Foreskin keratinocyte (primary cell): ENCODE measurements at places on chromosomes 2 and 18. TPM values are rescaled to one million over a fixed set of nuclear protein-coding genes. Genes with fewer than 3 reads are reported as not detected.
A peak's percentile ranks its signal among the peaks of the same experiment; 100 is the strongest.

VWC2L gene
- not detected in 2 replicates for total RNA-seq

IRS1 gene
- 23.9 and 31.9 TPM in 2 replicates for total RNA-seq

CRACDL gene
- total RNA-seq: 2.3 and 2.4 TPM in 2 replicates

LOXHD1 gene
- total RNA-seq: not detected in 2 replicates

TYW5 gene
- 8.4 and 8.7 TPM in 2 replicates for total RNA-seq

MEIS1 gene
- 9.0 and 9.2 TPM in 2 replicates for total RNA-seq

STRADB gene
- 19.0 and 19.7 TPM in 2 replicates for total RNA-seq

LIMS3 gene
- 1.2 TPM in 1 of 2 replicates, not detected in the other for total RNA-seq

AGAP1 gene
- total RNA-seq: 13.4 and 15.2 TPM in 2 replicates

RGPD4 gene
- total RNA-seq: not detected in 2 replicates

POTEI gene
- total RNA-seq: not detected in 2 replicates

EML6 gene
- 0.61 and 0.63 TPM in 2 replicates for total RNA-seq

TWSG1 gene
- 42.3 and 47.3 TPM in 2 replicates for total RNA-seq

RIT2 gene
- total RNA-seq: not detected in 2 replicates

IL1F10 gene
- total RNA-seq: not detected in 2 replicates

PKP4 gene
- 47.9 and 58.2 TPM in 2 replicates for total RNA-seq

SH3RF3 gene
- total RNA-seq: 0.07 and 0.14 TPM in 2 replicates

- no peak for DNase-seq
Measured at GRCh38 chr18:48860269-48861180, 90.2 kb downstream of the SMAD7 start.

- peak; percentile 78 for DNase-seq
Measured at GRCh38 chr18:48222118-48222517, 187.1 kb downstream of the ZBTB7C start.

DNA sequence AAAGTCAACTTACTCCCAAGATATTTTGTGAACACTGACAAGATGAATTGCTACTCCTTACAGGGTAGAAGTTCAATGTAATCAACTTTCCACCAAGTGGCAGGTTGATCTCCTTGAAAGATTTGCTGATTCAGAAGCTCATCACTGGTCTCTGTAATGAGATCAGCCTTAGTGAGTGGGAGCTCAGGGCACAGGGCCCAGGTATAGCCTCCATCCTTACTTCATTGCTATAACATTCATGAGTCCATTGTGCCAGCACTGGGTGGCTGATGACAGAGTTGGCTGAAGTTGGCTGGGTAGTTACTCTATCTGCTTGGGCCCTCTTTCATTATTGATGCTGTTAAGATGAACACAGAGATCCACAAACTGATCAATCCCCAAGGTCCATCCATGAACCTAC, 379.0 kb downstream of the IRS1 start:
- DNase-seq: no peak

GRCh38 chr2:37489041-37489456, 144.6 kb downstream of the QPCT start:
- no peak for DNase-seq

DNA sequence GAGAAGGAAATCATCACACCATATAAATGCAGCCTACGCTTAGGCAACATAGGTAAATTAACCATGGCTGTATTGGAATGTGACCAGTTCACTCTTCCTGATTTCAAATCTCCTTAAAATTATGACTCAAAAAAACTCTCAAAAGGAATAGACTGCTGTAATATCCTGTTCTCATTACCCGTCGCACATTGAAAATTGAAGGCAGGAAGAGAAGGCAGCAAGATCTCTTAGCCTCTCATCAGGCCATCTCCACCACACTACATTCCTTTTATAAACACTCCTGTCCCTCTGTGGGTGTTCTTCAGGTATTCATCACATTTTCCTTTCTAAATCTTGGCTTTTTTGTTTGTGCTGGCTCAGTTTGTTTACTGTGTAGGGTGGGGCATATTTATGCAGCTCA, 83.2 kb downstream of the PPP1R1C start:
- peak; percentile 13 for DNase-seq

- DNase-seq: peak; percentile 28
Measured at GRCh38 chr2:42801381-42801780, 9.0 kb upstream of the HAAO start.

- no peak for DNase-seq
Measured at GRCh38 chr2:129887688-129888266, 91.7 kb upstream of the RAB6C start.

GRCh38 chr18:44539926-44540325, 140.8 kb upstream of the SETBP1 start:
- DNase-seq: no peak

- peak; percentile 42 for DNase-seq
Measured at GRCh38 chr18:68520406-68521075, 194.4 kb downstream of the TMX3 start.

GRCh38 chr2:85439986-85440385, 21.5 kb downstream of the SH2D6 start:
- DNase-seq: no peak

- DNase-seq: no peak
Measured at GRCh38 chr18:48986851-48987761, 36.3 kb upstream of the SMAD7 start.

- DNase-seq: no peak
Measured at GRCh38 chr2:218984239-218985020, 554 bp downstream of the FEV start.

DNA sequence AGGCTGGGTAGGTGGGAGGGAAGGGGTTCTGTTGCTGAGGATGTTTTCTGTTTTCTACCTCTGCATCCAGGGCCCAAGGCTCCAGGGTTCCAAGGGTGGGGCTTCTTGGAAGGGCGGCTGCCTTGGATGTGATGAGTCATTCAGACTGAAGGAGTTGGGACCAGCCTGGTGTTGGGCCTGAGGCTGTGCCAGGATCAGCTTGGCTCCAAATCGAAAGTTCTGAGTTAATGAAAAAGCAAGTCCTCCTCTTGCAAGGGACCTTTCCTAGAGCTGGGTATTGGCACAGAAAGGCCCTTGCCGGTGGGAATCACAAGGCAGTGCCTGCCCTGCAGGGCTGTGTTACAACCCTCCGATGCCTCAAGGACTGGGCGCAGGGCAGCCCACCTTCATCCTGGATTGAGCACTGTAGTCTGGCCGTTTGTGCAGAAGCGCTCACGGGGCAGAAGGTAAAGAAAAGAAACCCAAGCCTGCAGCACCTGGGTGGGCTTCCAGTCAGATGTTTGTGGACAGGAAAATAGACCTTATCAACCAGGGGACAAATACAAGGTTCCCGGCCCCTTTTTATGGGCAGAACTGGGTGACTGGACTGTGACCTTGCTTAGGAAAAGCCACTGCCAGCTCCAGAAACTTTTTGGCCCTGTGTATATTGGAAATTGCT, 52.5 kb upstream of the MCFD2 start:
- peak; percentile 56 for DNase-seq

DNA sequence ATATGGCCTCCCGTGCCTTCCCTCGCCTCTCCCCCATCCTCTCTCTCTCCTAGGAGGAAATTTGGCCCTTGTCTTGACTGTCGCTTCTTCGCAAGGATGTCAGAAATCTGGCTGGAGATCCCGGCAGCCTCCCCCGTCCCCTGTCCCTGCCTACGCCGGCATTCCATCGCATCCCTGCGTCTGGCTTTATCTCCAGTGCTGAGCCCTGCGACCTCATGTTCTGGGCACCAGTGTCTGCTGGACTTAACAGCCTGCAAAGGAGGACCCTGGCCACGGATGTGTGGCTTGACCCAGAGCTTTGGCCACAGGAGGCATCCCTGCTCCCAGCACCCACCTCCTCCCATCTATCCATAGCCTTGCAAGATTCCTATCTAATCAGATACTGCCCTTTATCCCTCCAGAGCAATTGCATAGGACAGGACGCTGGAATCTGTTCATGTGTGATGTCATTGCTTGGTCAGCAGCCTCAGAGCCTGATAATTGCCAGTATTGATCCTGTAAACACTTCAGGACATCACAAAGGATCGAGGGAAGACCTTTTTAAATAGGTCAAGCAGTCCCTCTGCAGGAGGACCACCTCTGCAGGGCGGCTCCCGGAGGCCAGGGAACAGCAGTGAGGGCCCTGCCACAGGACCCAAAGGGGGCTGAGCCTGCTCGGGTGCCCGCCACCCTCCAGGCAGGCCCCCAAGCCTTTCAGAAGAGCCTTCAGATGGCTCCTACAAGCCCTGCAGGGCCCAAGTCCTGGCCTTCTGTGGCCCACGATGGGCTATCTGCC, 168.2 kb downstream of the TWIST2 start:
- DNase-seq: no peak

GRCh38 chr18:52348209-52348608, 8.2 kb downstream of the DCC start:
- DNase-seq: peak; percentile 7

DNA sequence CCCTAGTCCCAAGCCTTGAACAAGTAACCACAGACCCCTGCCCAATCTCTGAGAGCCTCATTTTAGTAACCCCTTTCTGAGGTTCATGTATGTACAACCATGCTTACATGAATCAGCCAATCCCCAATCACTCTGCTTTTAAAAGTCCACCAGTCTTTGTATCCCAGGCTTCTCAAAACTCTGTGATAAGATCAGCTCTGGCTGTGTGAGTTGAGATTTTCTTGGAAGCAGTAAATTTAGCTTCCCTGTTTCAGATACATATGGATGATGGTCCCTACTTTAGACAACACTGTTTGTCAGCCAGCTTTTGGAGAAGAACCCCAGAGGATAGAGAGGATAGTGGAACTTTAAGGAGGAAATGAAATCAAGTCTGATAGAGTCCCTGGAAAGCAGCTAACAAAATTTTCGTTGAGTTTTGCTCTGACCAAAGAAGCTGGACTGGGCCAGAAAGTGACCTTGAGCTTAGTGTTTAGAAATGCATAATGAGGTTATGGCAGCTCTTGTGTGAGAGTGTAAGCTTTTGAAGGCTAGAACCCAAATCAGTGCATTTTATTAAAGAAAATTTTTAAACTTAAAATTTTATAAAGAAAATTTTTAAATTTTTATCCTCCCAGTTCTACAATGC, 3.7 kb downstream of the ADNP2 start:
- DNase-seq: no peak

DNA sequence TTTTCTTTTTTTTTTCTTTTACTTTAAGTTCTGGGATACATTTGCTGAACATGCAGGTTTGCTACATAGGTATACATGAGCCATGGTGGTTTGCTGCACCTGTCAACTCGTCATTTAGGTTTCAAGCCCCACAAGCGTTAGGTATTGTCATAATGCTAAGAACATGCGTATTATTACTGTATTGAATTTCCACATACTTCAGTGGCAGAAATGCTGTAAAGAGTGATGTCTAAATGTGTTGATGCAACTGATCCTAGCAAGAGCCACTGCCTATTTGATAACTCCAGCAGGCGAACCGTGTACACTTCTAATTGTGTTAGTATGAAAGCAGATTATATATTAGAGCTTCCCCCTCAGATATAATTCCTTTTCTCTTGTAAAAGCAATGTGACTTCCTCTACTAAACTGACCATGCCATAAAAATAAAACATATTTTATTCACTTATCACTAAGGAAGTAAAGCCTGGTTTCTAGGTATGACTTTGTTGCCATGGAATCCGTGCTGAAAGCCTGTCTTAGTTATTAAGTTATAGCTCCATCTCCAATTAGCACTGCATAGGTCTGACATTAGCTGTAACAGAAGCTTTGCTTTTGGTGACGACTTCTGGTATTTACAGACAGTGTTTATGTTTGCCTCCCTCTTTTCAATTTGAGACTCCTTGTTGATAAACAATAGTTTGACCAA, 280.0 kb downstream of the GALR1 start:
- no peak for DNase-seq

- no peak for DNase-seq
Measured at GRCh38 chr2:65731476-65731875, 299.1 kb upstream of the SPRED2 start.

- no peak for DNase-seq
Measured at GRCh38 chr2:101809698-101810097, 112.2 kb downstream of the MAP4K4 start.

DNA sequence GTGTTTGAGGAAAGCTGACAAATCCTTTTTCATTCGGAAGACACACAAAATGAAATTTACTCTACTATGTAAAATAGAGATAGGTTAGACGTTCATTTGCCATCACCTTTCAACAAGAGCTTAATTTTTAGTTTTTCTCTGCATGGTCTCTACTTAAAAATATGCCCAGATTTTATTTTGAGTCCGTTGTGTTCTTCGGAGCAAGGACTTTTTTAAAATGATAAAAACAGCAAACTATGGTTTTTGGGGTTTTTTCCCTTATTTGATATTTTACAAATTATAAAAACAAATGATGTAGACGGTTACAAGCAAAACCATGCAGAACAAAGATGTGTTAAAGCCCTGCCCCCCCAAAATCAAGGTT, 53.3 kb upstream of the RBM44 start:
- no peak for DNase-seq

GRCh38 chr2:3625186-3625585, 30.3 kb downstream of the COLEC11 start:
- no peak for DNase-seq

GRCh38 chr2:220837226-220837625, 734.9 kb downstream of the EPHA4 start:
- DNase-seq: no peak

DNA sequence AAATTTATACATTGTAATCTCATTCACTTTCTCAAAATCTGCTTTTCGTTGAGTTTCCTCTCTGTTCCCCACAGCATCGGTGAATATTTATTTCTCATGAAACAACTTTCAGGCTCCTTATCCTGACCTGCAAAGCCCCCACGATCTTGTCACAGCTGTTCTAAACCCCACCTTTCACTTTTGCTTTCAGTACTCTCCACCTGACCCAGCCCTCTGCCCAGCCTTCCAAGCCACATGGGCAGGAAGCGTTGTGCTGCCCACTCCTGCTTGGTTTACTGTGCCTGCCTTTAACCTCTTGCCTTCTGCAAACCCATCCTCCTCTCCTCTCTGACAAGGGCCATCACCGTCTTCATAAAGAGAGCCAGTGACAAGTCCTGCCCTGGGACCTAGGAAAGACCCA, 262.5 kb downstream of the GALR1 start:
- no peak for DNase-seq

- DNase-seq: peak; percentile 79
Measured at GRCh38 chr2:46495231-46496030, 16.1 kb downstream of the TMEM247 start.

DNA sequence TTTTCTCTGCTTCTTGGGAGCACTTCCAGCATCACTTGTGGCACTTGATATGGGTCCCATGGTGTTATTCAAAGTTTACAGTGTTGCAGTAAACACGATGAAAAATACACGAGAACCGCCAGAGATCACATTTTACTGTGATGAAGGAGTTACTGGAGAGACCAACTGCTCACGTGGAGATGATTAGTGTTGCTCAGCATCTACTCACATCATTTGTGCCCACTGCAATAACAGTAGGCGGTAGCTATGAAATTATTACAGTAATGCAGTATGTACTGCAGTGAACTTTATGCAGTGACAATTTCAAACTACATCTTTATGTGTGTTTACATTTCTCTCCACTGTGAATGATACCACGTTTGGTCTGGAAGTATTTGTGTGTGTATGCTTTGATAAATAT, 93.5 kb downstream of the SLC4A3 start:
- DNase-seq: no peak

DNA sequence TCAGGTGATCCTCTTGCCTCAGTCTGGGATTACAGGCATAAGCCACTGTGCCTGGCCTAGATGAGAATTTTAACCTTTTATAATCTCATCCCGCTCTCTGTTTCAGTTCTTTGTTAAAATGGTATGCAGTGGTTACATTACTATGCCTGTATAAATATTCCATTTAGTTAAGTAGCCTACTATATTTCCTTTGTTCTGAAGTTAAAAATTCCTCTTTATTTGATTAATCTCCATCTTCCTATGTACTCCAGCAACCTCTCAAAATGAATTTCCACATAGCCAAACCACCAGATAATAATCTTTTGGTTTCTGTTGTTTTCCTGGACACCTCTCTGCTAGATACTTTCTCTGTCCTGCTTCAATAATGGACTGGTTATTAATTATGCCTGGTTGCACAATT, 15.8 kb downstream of the RAB10 start:
- no peak for DNase-seq

- no peak for DNase-seq
Measured at GRCh38 chr2:117232305-117232704, 582.2 kb upstream of the DDX18 start.
